Activated CD4-positive, alpha-beta T cell treated with anti-CD3 and anti-CD28 coated beads for 48 hours (primary cell): ENCODE measurements at places on chromosomes 6 and 20.

- DNase-seq: peak; percentile 24
These were observed 62.7 kb downstream of the TSHZ2 start for GRCh38 chr20:53034899-53035298.

DNA sequence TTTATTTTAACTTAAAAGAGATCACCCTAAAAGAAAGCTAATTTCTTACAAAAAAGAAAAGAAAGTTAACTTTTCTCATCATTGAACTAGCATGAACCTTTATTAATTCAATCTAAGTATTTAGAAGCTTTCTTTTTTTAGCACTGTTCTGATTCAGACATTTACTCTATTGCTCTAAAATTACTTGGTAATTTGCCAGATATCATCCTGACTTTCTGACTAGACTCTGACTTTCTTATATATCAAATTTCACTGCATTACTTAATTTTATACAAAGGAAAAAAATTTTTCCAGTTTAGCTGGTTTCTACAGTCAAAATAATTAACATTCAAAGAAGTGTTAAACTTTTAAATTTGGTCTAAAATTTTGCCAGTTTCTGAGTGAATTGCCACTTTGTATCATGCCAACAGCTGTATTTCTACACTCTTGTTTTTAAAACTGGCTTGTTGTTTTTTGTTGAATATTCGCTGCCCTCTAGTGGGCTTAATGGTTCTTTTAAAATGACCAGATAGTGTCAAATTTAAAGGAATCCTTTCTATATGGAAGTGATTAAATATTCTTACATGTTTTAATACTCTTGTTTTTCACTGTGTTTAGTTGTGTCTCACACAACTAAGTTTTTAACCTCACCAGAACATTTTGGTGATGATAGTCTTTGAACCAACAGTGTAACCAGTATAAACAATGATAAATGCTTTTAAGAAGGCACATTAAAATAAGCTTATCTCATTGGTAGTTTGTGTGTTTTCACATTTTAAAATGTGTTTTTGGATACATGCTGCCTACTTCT lies 102.0 kb downstream of the POPDC3 start:
- DNase-seq: no peak

GRCh38 chr6:45472382-45472781 lies 94.6 kb upstream of the SUPT3H start:
- DNase-seq: no peak

GRCh38 chr20:58889798-58890517 lies 37.4 kb downstream of the GNAS start:
- DNase-seq: no peak

DNA sequence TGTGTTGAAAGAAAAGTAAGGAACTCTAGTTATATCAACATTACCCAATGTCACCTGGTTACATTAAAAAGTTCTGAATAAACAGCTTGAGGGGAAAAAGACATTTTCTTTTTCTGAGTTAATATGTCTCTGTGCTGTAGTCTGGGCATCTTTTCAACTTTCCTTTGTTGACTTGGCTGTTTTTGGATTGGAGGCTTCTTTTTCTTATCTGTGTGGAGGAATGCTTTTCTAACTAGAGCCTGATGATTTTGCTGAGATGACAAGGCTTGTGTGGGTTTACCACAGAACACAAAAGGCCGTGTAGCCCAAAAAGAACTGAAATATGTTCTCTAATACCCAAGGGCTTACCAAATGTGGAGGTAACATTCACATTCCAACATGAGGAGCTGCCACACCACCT lies 161.8 kb downstream of the KCNQ5 start:
- no peak for DNase-seq

GRCh38 chr6:35059596-35060345 lies 81.4 kb downstream of the TCP11 start:
- DNase-seq: no peak

- no peak for DNase-seq
These were observed 119.6 kb upstream of the RNF24 start for GRCh38 chr20:4134861-4135379.
